ENCODE measurements at places on chromosomes 6 and 20.

- no peak for DNase-seq
These were observed 127.9 kb downstream of the BACH2 start for GRCh38 chr6:90168693-90169131.

- peak; percentile 68 for DNase-seq
These were observed 72.3 kb downstream of the OR2B2 start for GRCh38 chr6:27839626-27840475.

GRCh38 chr20:23419995-23420901, 1.0 kb downstream of the NAPB start:
- peak; percentile 73 for DNase-seq

DNA sequence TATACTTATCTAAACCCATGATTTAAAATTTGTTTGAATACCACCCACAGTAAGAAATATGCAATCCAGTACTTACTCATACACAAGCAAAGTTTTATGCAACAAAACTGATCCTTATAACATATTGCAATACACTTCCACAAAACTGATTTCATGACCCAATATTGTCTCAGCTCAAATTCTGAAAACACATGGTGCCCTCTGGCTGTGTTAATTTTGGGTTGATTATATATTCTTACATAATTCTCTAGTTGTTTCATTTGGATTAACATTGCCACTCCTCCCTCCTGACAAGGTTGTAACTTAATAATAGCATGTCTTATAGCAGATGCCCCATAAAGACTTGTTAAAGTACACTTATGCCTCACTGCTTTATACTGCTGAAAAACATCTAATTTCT, 73.0 kb upstream of the TULP1 start:
- DNase-seq = no peak

DNA sequence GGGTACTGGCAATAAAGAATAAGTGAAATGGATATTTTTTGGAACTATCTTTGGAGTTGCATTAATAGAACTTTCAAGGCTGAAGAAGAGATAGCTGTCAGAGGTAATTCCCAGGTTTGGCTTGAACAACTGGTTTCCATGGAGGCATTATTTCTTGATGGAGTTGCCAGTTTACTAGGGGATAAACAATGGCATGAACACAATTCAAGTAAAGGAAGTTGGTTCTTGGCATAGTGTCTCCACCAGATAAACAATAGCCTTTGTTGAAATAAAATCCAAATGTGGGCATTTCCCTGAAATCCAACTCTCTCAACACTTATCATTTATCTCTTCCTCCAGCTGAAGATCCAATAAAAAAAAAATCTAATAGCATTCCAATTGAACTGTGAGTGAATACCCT, 454.9 kb downstream of the C6orf118 start:
- DNase-seq = no peak

DNA sequence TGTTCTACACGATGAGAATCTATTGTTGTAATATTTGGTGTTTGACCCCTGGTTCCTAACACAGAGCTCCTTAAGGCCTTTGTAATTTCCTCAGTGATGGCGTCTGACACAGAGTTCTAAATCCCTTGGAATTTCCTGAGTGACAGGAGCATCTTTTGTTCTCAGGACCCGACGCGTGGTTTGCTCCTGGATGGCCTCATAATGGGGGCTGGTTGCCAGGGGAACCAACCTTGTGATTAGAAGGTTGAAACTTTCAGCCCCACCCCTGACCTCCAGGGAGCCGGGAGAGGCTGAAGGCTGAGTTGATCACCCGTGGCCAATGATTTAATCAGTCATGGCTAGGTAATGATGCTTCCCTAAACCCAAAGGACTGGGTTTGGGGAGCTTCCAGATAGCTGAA, 20.5 kb upstream of the ZNF133 start:
- no peak for DNase-seq

DNA sequence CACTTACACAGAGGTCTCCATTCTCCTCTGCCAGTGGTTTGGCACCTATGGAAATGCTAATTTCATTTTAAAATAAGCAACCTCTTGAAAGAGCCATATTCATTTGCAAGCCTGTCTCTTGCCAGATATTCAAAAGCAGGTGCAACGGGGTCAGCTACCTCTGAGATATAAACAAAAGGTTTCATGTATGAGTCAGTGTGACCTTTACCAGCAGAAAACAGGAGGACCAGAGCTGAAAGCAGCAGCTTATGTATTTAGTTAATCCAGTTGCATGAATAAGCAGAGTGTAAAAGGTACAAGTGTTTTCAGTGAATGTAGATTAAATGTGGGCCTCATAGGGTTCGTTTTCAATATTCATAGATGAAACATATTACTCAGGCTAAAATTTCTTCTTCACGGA, 56.0 kb downstream of the TENT5A start:
- no peak for DNase-seq

- no peak for DNase-seq
These were observed 80.1 kb downstream of the ASCC3 start for GRCh38 chr6:100801036-100801435.

- no peak for DNase-seq
These were observed at the start of gene KCNK16 for GRCh38 chr6:39322306-39322850. TSS of gene KCNK16 (minus strand) at chr6:39322702. CDS start at chr6:39322540, 162 bp downstream.

GRCh38 chr6:105793130-105793529, 293.0 kb upstream of the PRDM1 start:
- no peak for DNase-seq

- no peak for DNase-seq
These were observed 37.3 kb upstream of the TGM2 start for GRCh38 chr20:38202153-38202981.

- no peak for DNase-seq
These were observed 5.0 kb downstream of the KCNQ2 start for GRCh38 chr20:63467294-63468083.
